ENCODE measurements at places on chromosomes 4 and X.

DNA sequence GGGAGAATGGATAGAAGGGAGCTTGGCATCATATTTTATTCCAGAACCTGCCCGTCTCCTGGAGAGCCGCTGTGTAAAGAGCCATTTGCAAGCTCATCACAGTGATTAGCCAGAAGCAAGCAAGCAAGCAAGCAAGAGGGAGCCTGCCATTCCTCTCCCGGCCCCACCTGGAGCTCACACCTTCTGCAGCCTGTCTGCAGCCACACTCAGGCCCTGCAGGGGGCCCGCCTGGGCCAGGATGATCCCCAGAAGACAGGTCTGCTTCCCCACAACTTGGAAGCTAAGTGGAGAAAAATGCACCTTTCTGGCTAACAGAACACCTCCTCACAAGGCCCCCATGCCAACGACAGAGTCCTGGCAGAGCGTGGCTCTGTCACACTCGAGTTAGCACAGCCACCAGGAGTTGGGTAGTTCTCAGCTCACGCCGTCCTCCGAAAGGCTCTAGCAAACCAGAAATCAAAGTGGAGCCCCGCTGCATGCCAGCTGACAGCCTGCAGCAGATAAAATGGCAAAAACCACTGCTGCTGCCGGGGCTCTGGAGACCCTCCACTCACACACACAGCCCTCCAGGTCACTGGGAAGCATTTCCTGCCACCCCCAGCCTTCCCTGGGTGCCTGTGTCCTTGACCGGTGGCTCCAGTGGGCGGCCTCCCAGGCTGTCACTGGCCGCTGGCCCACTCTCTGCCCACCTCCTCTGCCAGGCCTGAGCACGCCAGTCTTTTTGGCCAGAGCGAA lies 54.9 kb downstream of the DCTD start:
- no peak for DNase-seq

GRCh38 chrX:21698272-21698671 lies 40.1 kb upstream of the KLHL34 start:
- no peak for DNase-seq

- peak; percentile 21 for DNase-seq
Observed at GRCh38 chr4:15303052-15303641, 124.7 kb upstream of the C1QTNF7 start.

DNA sequence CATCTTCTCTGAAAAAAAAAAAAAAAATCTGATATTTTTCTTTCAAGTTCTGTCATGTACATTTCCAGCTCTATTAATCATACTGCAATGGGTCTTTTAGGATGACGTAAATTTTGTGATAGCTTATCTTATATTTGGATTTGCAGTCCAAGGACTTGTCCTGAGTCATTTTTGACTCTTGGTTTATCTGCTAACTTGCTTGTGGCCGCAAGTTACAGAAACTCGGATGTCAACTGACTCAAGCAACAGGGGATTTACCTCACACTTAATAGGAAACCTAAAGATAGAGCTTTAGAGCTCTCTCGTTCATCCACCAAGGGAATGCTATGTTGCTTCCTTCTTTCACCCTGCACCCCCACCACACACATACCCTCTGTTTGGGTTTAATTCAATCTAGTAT lies 1433.8 kb upstream of the TENM3 start:
- peak; percentile 8 for DNase-seq

- DNase-seq = peak; percentile 71
Observed at GRCh38 chr4:189792924-189793618, 147.6 kb upstream of the FRG1 start.

- no peak for DNase-seq
Observed at GRCh38 chr4:47786958-47787370, 50.9 kb downstream of the CORIN start.

GRCh38 chrX:150607201-150607600 lies 38.8 kb downstream of the MTM1 start:
- DNase-seq = no peak

DNA sequence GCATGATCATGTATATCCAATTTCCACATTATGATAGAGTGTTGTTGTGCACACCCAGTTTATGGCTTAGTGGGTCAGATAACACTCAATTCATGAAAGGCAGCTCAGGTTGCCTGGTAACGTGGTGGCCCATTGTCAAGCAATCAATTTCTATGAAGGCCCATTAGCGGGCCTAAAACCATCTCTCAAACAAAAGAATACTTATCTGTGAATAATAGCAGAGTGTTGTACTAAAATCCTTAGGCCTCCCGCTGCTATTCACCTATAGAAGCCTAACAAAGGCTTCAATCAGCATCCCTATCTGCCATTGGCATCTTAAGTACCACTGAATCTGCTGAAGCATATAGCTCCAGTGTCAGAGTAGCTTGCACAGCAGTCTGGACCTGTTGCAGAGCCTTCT lies 849.6 kb upstream of the POU3F4 start:
- DNase-seq = no peak

GRCh38 chr4:159041054-159042034 lies 61.5 kb upstream of the RAPGEF2 start:
- DNase-seq = no peak

- DNase-seq = peak; percentile 28
Observed at GRCh38 chr4:115678425-115678941, 565.1 kb upstream of the NDST4 start.

GRCh38 chrX:135393051-135393450 lies 28.7 kb upstream of the SMIM10L2A start:
- no peak for DNase-seq

DNA sequence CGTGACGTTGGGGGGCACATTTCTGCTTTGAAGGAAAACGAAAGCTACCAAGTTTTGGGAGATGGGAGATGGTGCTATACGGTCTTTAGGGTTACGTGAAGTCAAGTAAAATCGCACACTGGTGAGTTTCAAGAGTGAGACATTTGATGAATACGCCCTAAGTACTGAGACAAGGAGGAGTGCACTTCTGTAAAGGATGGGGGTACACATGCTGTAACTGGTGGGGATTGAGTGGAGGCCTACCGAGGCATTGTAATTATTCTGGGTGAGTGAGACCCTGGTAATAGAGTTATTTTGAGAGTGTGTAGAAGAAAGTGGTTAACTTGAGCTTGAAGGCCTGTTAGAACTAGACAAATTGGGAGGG lies 536 bp downstream of the SH3BGRL start:
- DNase-seq = peak; percentile 2

GRCh38 chrX:65241059-65241721 lies 264.9 kb upstream of the ZC4H2 start:
- no peak for DNase-seq

DNA sequence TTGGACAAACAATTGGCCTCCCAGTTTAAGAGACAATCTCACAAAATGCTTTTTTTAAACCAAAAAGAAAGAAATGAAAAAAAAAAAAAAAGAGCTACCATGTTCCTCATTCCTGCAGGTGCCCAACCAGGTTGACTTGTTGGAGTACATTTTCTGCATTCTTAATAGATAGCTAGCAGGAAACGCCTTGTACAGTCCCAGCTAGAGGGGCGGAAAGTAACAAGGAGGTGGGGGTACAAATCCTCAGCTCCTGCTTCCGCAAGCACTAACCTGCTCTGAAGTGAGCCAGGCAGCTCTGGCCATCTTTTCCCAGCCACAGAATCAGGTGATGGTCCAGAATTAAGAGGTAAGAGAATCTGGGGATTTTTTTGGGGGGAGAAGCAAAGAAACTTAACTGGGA lies at the start of gene VGLL1:
Gene VGLL1 (plus strand): TSS at position 265 of the 400 bp plus-strand sequence. CDS start 3,806 bp downstream, outside the sequence.
- no peak for DNase-seq

DNA sequence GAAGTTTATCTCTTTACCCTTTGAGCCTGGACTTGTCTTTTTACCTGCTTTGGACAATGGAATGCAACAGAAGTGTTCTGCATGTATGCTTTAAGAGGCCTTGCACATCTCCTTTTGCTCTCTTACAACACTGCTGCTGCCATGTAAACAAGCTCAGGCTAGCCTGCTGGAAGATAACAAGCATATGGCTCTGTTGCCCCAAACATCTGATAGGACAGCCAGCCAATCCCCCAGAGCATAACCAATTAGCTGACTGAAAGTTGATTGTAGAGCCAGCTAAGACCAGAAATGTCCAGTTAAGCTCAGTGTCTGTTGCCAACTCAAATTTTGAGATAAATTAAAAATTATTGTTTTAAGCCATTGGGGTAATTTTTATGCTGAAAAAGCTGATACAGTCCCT lies 510.6 kb upstream of the CNKSR2 start:
- no peak for DNase-seq

GRCh38 chrX:66680451-66680850 lies 41.6 kb upstream of the EDA2R start:
- DNase-seq = no peak

DNA sequence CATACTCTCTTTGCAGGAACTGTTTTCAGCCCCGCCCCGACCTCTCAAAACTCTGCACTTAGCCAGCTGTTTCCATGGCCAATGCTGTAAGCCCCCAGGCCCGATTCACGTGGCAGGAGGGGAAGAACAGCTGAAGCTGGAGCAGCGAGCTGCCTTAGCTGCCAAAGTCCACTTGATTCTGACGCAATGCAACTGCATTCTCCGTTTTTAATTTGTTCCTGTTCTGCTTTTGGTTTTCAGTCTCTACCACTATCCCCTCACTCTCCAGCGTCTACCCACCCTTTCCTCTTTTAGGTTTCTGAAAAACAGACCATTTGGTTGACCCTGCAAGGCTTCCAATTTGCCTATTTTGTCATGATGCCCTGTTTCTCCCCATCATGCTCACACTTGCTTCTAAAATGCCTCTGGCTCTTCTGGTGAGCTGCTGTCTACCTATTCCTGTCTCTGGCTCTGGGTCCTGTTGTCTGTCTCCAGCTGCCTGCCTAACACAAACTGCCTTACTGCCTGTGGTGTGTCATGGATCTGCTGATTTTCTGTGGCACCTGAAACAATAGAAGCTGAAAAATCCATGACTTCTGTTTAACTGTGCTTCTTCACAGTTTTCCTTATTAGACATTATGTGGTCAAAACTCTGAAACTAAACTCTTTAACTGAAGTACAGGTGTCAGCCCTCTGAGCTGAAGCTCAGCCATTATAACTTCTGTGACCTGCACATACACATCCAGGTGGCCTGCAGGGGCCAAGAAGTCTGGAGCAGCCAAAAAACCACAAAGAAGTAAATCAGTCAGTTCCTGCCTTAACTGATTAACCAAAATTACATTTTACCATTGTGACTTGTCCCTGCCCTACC lies 160.5 kb upstream of the AGTR2 start:
- no peak for DNase-seq

GRCh38 chr4:47972181-47972580 lies 44.3 kb downstream of the CNGA1 start:
- DNase-seq = no peak

GRCh38 chr4:85381968-85382367 lies 93.0 kb upstream of the ARHGAP24 start:
- no peak for DNase-seq

DNA sequence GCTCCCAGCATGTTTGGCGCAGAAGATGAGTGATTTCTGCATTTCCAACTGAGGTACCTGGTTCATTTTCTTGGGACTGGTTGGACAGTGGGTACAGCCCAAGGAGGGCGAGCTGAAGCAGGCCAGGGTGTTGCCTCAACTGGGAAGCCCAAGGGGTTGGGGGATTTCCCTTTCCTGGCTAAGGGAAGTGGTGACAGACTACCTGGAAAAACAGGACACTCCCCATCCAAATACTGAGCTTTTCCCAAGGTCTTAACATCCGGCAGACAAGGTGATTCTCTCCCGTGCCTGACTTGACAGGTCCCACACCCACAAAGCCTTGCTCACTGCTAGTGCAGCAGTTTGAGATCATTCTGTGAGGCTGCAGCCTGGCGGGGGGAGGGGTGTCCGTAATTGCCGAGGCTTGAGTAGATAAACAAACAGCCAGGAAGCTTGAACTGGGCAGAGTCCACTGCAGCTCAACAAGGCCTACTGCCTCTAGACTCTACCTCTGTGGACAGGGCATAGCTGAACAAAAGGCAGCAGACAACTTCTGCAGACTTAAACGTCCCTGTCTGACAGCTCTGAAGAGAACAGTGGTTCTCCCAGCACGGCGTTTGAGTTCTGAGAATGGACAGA lies 307.7 kb upstream of the ARSJ start:
- DNase-seq = no peak

- no peak for DNase-seq
Observed at GRCh38 chrX:63934160-63934559, 149.1 kb upstream of the ARHGEF9 start.

- DNase-seq = peak; percentile 69
Observed at GRCh38 chrX:154378059-154378798, 866 bp upstream of the EMD start.

DNA sequence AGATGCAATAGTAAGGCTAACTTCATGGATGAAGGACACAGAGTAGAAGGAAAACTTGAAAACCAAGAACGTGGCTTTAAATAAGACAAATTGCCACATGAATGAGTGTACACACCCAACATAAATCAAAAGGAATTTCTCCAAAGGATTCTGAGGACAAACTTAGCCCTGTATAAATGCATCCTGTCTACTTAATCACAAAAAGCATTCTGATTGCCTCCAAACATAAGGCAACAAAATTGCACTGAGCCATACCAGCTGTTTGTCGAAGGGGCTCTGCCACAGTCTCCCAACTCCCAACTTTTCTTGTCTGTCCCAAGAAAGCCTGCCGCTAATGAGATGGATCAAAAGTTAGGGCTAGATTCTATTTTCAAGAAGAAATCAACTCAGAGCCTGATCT lies 194.3 kb downstream of the SOWAHB start:
- no peak for DNase-seq

DNA sequence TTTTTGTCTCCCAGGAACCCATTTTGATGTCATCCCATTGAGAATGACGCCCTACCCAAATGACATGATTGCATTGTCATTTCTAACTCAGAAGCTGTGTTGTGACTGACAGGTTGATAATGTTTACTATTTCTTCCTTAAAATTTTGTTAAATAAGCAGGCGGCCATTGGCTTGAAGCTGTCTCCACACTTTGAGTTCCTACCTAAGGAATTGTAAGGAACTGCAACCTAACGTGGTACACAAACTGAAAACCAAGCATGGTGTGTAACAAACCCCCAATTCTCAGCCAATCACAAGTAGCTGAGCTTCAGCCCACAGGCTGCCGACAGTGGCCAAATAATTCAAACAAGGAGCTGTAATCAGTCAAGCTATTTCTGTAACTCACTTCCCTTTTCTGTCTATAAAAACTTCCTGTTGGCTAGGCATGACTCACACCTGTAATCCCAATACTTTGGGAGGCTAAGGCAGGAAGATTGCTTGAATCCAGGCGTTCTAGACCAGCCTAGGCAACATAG lies 2.9 kb upstream of the MND1 start:
- peak; percentile 55 for DNase-seq

GRCh38 chrX:56366901-56367300 lies 134.7 kb downstream of the KLF8 start:
- DNase-seq = no peak

DNA sequence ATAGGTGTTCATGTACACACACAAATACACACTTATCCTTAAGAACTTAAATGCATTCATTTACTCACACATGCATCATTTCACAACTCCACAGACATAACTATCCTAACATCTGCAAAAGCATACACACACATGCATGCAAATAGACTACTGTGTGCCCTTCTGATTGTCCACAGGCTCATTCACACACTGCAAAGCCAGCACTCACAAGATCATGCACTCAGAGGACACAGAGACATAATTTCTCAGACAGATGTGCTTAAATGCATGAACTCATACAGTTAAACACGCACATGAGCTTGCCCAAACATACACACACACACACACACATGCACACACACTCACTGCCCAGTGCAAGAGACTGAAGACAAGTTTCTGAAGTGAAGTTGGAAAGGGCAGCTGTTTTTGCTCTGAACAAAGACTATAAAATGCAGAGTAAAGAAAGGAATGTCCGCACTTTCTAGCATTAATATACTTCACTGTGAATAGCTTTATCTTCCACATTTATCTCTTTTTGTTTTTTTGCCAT lies 1018.0 kb upstream of the HS3ST1 start:
- DNase-seq = no peak

GRCh38 chrX:43741843-43742573 lies 85.9 kb downstream of the MAOA start:
- DNase-seq = no peak

- no peak for DNase-seq
Observed at GRCh38 chr4:3135155-3136011, 60.9 kb downstream of the HTT start.

All from Daoy (cell line).